T follicular helper cell (primary cell): ENCODE measurements at places on chromosomes 3 and 15.

GRCh38 chr3:13391308-13391707 is 28.8 kb downstream of the NUP210 start:
- DNase-seq, result peak; percentile 22

GRCh38 chr15:47720555-47720954 is 3.2 kb downstream of the SEMA6D start:
- DNase-seq, result no peak

DNA sequence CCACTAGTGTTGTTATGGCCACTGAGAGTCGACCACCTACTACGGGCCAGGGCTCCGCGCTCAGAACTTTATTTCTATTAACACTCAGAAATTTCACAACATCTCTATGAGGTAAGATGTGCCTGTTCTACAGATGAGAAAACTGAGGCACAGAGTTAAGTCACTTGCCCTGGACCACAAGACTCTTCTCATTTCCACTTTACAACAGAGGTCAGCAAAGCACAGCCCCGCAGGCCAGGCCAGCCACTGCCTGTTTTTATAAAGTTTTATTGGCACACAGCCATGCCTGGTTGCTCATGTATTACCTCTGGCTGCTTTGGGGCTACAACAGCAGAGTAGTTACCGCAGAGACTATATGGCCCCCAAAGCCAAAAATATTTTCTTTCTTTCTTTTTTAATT is 503.6 kb downstream of the SHQ1 start:
- no peak for DNase-seq

DNA sequence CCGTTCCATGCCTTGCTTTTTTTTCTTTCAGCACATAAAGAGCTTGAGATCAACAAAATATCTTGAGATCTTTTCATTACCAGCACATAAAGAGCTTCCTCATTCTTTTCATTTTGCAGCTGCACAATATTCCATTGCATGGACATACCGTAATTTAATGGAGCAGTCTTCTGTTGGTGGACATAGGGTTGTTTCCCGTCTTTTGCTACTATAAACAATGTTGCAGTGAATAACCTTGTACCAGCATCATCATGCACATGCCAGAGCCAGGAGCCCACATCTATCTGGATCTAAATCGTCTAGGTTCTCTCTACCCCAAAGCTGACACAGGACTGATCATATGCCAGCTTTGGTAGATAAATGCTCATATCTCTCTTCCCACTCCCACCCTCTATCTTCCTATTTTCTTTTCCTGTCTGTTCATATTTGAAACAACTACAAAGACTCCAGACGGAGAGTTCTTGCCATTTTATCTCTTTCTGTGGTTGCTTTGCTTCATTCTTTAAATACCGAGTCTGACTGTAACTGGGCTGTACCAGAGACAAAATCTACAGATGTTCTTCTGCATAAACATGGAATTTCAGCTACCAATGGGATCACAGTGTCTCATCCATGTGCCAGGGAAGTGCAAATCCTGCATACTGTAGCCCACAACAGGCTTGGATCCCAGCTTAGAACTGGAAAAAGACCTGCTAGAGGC is 47.1 kb upstream of the AKAP13 start:
- no peak for DNase-seq

DNA sequence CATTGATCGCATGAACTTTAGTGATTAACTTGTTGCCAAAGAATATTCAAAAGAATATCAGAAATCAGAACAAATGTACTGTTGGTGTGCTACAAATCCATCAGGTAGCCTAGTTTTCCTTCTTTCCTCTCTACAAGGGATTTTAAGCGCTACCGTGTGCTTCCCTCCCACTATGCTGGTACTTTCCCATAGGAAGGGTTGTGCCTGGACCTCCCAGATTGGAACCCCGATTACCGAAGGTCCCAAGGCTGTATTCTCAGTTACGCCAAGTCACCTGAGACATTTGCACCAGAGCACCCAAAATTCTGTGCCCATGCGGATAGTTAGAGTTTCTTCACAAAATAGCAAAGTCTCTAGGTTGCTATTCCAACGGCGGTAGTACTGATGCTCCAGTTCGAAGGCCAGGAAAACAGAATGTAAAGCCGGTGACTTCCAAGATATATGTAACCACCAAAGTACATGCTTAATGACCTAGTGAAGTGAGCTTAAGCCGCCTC is 23.4 kb upstream of the GATM start:
- no peak for DNase-seq

DNA sequence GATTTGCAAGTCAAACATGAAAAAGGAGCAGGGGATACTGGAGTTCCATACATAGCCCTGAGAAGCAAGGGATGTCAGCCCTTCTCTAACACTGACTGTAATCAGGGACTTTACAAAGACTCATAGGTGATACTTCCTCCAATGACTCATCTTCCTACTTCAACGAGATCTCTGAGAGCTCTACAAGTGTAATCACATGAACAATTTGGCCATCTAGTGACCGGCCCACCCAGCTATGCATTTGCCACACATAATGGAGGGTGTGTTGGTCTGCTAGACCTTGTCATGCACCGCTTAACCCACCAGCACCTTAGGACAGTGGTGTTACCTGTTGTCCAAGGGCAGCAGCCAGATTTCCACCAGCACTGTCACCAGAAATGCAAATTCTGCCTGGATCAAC is 75.3 kb downstream of the NCEH1 start:
- no peak for DNase-seq

DNA sequence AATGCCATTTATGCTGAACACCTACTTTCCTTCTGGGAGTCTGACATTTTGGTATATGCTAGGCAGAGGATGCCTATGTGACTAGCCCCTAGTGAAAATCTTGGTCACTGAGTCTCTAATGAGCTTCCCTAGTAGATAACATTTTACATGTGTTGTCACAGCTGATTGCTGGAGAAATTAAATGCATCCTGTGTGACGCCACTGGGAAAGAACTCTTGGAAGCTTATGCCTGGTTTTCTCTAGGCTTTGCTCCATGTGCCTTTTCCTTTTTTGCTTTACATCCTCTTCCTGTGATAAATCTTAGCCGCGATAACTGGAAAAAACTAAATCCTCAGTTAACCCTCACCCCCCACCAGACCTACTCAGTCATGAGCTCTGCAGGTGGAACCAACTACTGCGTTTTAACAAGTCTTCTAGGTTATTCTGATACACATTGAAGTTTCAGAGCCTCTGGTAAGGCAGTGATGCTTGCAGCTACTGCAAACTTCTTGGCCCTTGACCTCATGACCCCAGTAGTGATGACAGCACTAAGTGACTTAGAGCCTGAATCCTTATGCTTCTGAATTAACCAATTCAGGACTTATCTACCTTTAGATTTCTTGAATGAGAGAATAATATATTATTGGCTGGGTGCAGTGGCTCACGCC is 292.4 kb upstream of the SOX14 start:
- no peak for DNase-seq

DNA sequence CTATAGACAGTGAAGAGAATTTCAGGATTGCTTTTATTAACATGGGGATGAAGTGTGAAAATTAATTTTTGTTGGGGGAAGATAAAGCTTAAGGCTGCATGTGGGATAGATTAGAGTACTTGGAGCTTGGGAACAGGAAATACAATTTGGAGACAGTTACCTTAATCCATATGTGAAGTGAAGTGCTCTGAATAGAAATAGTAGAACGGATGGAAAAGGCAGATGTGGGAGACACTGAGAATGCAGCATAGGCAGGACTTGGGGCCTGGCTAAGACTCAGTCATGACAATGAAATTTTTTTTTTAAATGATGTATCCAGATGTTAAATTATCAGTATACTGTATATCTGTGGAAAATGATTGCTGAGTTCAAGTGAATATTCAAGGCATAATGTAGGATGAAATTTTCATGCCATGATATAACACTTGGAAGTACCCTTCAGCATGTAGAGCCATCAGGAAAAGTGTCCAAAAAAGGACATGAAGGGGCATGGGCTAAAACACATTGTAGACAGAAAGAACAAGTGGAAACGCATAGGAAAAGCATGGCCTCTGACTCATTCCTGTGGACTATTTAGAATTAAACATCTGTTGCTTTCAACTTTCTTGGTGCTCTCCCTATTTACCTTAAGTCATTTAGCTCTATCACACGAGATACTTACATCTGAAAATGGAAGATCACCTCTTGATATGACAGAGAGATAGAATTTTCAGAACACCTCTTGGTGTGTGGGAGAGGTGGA is 134.8 kb downstream of the RBMS3 start:
- no peak for DNase-seq

DNA sequence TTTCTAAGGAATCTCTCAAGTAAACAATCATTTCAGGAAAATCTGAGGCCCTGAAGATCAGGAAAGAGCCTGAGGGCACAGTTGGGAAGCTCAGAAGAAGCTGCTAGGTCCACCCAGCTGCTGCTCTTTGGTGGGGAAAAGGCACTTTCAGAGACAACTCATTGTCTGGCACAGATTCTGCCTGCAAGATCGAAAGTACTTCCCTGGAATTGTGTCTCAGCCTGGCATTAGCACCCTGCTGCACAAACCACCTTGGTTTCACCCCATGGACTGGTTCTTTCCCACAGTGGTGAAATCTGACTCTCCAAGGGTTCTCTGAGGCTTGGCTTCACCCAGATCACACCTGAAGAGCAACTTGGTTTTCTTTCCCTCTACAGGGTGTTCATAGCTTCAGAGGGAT is 18.7 kb downstream of the THRB start:
- DNase-seq, result no peak

GRCh38 chr3:55742022-55742831 is 255.1 kb upstream of the WNT5A start:
- DNase-seq, result no peak

DNA sequence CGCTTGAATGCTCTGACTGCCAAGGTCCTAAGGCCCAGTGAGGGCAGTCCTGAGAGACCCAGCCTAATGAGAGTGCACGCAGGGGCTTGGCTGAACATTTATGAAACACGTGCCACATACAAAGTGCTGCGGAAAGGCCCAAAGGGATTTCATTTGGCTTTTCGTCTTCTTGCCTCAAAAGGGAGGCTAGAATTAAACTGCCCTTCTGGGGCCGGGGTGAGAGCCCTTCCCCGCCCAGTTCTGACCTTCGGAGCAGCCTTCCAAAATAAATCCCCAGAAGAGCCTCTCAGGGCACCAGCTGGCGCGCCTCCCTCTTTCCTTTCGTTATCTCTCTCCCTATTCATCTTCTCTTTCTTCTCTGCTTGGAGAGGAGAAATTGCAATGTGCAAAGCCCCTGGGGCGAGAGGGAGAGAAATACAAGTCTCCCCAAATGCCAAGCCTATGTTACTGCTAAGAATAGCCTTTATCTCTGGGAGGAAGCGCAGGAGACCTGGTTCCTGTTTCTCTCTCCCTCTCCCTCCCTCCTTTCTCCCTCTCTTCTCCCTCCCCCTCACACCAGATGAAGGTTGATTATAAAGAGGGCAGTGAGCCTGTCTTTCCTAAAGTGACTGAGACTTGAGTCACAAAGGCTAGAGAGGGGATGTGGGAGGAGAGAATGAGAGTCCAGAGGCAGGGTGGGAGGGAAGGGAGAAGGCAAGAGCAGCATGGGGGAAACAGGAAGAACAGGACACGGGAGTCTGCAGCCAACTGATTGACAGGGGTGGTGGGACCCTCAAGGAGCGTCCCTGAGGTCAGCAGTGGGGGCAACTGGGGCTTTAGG is 36.7 kb upstream of the NDUFB4 start:
- DNase-seq, result no peak

GRCh38 chr3:144677103-144677502 is 705.5 kb downstream of the DIPK2A start:
- no peak for DNase-seq

DNA sequence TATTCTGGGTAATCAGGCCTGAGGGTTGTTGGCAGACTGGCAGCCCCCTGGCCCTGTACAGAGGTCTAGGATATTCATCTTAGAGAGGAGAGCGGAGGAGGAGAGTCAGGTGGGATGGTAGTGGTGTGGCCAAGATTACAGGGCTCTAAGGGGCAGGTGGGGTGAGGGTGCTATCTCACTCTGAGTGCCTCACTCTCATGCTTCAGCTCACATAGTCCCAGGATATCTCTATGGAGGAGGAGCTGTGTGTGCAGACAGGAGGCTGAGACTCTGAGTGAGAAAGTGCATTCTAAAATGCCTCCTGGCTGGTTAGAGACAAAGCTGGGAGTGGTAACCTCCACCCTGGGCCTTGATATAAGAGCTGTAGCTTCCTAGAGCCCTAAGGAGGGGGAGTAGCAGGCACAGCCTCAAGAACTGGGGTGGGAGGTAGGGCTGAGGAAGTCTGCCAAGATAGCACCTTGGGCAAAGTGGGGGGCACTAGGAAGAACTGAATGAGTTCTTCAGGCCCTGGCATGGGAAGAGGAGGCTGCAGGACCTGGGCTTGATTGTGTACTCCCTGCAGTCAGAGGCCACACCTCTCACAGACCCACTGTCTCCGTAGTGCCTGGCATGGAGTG is 39.9 kb downstream of the CLSTN2 start:
- DNase-seq, result no peak

- DNase-seq, result no peak
Observed at GRCh38 chr3:2940062-2940461, 170.1 kb downstream of the IL5RA start.

GRCh38 chr15:63221346-63221745 is 31.9 kb downstream of the RAB8B start:
- no peak for DNase-seq

GRCh38 chr3:73086071-73086494 is 24.6 kb downstream of the EBLN2 start:
- DNase-seq, result peak; percentile 18

- no peak for DNase-seq
Observed at GRCh38 chr3:70250492-70250891, 61.9 kb downstream of the MDFIC2 start.

DNA sequence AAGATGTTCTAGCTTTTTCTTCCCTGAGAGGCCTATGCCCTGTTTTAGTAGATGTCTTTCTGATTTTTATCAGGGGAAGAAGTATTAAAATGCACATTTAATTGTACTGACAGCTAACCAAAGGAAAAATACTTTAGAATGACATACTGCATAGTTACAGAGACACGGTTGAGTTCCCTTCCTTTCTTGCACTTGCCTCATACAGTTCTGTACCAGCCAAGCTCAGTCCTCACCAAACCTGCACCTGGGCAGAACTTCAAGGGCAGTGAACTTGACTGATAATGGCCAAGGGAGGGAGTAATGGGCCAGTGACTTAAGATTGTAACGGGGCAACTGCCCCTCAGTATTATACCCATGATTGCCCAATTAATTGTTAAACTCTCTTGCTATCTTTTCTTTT is 34.1 kb upstream of the RASGRP1 start:
- DNase-seq, result no peak

- no peak for DNase-seq
Observed at GRCh38 chr3:43919029-43919428, 228.3 kb downstream of the ABHD5 start.

- DNase-seq, result no peak
Observed at GRCh38 chr3:190142041-190142440, 21.3 kb upstream of the P3H2 start.
